Cerebellar cortex (tissue), 1 donor: ENCODE measurements at places on chromosomes 2 and 18.
A peak's percentile ranks its signal among the peaks of the same experiment; 100 is the strongest.

GRCh38 chr2:18286897-18287296 lies 273.6 kb downstream of the RDH14 start:
- DNase-seq: no peak

- DNase-seq: no peak
Observed at GRCh38 chr2:66344087-66344663, 90.8 kb upstream of the MEIS1 start.

GRCh38 chr2:118223992-118224894 lies 136.0 kb downstream of the INSIG2 start:
- no peak for DNase-seq

DNA sequence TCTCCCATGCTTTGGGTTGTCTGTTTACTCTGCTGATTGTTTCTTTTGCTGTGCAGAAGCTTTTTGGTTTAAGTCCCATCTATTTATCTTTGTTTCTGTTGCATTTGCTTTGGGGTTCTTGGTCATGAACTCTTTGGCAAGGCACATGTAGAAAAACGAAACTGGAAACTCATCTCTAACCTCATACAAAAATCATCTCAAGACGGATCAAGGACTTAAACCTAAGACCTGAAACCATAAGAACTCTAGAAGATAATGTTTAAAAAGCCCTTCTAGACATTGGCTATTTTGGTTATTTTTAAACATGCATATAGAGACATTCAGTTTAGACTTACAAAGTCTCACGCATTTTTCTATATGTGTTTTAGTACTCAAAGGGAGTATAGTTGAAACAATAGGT lies 1164.3 kb upstream of the GYPC start:
- DNase-seq: no peak

GRCh38 chr2:159351977-159352376 lies 65.5 kb upstream of the WDSUB1 start:
- no peak for DNase-seq

DNA sequence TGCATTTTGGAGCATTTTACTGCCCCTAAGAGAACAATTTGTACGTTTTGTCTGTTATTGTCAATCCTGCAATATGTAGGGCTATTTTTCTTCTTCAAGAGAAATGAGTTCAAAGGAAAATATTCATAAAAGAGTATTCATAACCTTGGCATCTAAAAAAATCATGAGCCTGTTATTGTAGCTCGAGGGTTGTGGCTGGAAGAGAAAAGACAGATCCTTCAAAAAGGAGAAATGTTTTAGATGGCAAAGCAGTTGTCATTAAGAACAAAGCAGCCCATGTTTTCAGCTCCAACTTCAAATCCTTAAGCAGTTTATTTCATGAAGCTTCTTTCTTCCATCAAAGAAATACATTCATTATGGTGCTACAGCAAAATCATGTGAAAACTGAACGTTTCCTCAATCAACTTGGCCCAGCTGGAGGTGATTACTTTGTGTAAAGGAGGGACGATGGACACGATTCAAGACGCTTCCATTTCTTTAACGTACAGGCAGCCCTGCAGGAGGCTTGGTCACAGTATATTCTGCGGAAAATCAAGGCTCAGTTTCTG lies 31.4 kb downstream of the QPCT start:
- DNase-seq: no peak

DNA sequence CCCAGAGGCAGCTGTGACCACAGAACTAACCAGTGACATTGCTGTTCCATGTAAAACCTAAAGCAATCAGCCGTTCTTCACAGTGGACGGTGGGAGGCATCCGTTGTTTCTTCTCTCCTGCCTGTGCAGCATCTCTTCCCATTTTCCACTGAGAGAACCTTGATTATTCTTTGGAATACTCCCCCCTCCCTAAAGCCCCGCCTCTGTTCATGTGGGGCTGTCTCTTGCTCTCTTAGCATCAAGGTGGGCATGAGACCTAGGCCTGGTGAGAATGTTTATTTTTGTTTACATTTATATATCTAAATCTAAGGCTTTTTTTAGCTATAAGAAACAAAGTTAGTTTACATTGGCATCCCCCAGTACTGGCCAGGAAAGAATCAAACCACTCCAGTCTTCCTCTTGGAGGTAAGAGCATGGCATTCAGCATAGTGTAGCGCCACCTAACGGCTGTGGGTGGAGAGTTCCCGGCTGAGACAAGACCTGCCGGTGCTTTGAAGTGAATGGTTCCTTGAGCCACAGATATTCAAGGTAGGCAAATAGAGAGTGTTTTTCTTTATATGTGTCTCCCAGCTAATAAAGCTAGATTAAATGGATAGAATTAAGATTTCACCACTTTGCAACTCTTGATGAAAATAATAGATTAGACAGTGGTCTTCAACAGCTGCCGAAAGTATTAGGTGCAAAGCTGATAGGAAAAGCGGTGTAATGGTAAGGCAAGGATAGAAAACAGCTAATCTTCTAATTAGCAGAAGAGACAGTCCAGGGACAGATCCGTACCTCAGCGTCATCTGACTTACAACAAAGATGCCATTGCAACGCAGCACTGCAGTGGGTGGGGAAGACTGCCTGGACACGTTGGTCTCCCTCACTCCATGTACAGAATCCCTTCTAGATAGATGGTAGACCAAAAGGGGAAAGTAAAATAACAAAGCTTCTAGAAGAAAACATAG lies 219.6 kb upstream of the RAB12 start:
- DNase-seq: peak; percentile 17

GRCh38 chr2:207528980-207529329 lies 807 bp upstream of the CREB1 start:
- no peak for DNase-seq

DNA sequence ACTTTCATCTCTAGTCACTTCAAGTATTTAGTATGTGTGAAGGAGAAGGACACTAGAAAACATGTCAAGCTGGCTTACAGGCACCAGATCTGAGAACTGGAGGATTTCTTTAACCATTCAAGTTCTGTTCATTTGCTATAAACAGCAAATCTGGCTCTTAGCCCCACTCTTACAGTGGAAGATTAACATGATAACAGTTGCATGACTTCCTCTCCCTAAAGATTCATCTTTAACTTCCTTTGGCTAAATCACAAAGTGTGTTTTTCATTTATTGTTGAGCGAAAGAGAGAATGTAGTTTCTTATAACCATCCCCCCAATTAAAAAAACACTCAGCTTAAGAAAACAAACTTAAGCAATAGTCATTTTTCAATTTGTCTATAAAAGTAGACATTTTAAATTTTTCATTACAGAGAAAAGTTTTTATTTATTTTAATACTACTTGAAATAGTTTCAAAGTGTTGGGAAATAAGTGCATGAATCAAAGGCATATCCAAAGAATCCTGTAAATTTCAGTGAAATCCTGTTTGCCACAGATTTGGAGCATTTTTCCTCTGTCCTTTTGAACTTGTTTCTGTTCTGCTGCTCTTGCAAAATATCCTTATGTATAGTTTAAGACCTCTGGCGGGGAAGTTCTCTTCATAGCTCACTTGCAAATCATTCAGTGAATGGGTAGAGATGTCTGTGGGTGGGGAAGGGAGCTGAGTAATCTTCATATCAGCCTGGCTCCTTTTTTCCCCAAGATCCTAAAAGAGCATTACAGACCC lies 241.0 kb upstream of the RBBP8 start:
- no peak for DNase-seq

DNA sequence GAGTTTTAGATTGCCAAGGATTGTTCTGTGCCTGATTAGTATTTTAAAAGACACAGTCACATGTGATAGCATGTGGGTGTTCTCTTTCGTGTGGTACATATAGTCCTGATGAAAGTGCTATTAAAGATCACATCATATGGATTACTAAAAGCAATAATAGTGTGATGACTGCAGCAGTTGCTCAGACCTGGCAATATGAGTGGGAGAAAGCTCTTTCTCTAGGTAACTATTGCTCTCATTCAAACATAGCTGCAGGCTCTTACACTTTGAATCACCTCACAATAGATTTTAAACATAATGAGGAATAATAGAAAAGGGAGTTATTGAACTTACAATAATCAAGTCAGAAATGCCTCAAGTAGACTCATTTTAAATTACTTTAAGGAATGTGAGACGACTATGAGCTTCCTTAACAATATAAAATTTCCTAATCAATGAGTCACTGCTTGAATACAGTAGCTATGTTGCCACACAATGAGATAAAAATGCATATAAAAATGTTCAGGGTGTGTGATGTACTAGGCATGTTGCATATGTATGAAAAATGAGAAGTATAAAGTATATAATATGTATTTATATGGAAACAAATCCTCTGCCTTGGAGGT lies 452.1 kb downstream of the TMX3 start:
- no peak for DNase-seq

GRCh38 chr2:201837824-201838431 lies 31.6 kb downstream of the CDK15 start:
- DNase-seq: no peak

GRCh38 chr2:65527451-65528240 lies 95.2 kb upstream of the SPRED2 start:
- no peak for DNase-seq

- DNase-seq: peak; percentile 28
Observed at GRCh38 chr2:135744760-135745314, 3.2 kb downstream of the UBXN4 start.
